H1 (cell line): ENCODE measurements at places on chromosomes 1 and 21.

- no peak for DNase-seq
These were observed 11.9 kb upstream of the NRIP1 start for GRCh38 chr21:15076730-15077129.

DNA sequence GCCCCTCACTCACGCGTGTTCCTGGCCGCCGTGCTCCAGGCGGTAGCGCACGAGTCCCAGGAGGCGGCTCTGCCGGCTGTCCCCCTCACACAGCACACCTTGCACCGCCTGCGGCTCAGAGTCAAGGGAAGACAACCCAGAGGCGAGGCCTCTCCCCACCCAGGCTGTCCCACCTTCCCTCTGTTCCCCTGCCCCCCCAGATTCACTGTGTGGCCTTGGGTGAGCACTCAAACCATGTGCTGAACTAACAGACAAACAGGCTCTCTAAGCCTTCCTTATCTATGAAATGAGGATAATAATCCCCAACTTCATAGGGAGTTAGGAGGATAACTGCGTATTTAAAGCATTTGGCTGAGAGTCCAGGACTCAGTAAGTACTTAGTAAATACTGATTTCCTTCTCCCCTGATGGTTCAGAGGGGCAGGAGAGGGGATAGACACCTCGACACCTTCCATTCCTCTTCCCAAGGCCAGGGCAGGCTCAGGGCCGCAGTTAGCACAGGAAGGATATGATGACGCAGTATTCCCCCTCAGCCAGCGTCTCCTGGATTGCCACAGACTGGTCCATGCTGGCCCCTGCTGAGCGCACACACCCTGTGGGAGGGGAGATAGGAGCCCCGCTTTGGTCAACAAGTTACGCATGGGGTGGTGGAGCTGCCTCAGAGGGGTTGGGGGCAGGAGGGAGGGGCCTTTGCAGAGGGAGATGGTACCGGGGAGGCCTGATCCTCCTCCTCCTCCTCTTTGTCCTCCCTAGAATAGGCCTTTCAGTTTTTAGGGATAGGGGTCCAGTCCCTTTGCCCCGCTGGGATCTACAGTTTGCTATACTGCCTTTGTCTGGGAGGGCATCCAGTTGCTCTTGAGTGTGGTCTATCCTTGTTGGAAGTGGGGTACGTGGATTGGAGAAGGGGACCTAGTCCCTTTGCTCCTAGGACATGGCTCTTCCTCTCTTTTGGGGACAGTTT is 830 bp downstream of the INPP5B start:
- no peak for DNase-seq

DNA sequence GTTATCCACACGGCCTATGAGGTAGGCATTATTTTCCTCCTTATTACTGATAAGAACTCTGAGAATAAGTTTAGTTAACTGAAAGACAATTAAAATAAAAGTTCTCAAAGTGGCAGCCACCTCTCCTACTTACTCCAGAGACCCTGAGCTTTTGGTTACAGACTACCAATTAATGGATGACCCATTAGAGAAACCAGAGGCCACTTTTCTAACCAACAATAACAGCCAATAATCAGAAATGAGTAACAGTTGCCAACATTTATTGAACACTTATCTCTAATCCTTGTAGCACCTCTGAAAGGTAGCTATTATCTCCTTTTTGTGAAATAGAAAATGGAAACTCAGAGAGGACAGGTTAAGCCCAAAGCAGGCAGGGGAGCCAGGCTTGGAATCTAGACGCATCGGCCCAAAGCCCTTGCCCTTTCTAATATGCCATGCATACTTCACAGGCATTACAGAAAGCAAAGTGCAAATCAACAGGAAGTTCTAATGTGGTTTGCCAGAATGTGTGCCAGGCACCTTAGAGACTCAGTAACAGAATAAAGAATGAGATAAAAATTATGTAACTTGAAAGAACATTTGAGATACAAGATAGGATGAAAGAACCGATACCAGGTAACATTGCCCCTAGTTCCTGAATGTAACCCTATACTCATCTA is 50.0 kb downstream of the BEND5 start:
- DNase-seq = no peak

DNA sequence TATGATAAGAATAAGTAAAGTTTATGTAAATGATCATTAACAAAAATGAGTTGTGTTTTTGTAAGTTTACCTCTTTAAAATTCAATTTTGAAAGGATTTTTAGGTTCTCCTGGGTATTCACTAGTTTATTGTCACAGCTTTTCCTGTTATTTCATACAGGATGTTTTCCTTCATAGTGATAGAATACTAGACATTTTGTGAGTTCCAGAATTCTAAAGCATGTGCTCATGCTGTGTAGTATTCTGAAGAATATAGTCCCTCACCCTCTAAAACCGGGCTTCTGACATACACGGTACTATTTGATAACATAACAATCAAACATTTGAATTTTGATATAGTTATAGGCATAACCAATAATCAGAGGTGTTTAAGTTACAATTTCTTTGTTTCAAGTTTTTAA is 10.7 kb downstream of the LRRC8C start:
- DNase-seq = no peak
